Epithelial cell of alveolus of lung (primary cell): ENCODE measurements at places on chromosomes 3 and 15. TPM values are rescaled to one million over a fixed set of nuclear protein-coding genes. Genes with fewer than 3 reads are reported as not detected.

Gene TIMP4
- total RNA-seq = 4.9 and 15.6 TPM in 2 replicates

Gene GPR149
- not detected in 2 replicates for total RNA-seq

Gene CMTM6
- total RNA-seq = 59.2 and 99.7 TPM in 2 replicates

Gene SENP7
- 4.9 and 7.5 TPM in 2 replicates for total RNA-seq

Gene ATP8B4
- total RNA-seq = 0.39 and 2.2 TPM in 2 replicates

Gene SLITRK3
- not detected in 2 replicates for total RNA-seq

Gene GRK7
- under 0.01 TPM in 1 of 2 replicates, not detected in the other for total RNA-seq

Gene APBA2
- total RNA-seq = 31.2 TPM in 2 replicates

Gene ACSBG1
- not detected in 2 replicates for total RNA-seq

Gene GATA2
- 1.7 and 5.7 TPM in 2 replicates for total RNA-seq

Gene CIB2
- 3.1 and 8.0 TPM in 2 replicates for total RNA-seq

Gene AMOTL2
- total RNA-seq = 49.0 and 80.5 TPM in 2 replicates

Gene APOD
- total RNA-seq = 7.3 and 7.9 TPM in 2 replicates

Gene ZNF860
- 0.52 and 1.5 TPM in 2 replicates for total RNA-seq

Gene FSIP1
- total RNA-seq = 0.16 and 0.26 TPM in 2 replicates

Gene AGBL1
- total RNA-seq = not detected in 2 replicates

Gene TMOD2
- 3.2 and 3.7 TPM in 2 replicates for total RNA-seq

Gene NR1I2
- not detected in 2 replicates for total RNA-seq

Gene FAM3D
- not detected in 2 replicates for total RNA-seq

Gene SLC28A1
- not detected in 2 replicates for total RNA-seq

Gene ANKRD63
- total RNA-seq = not detected in 2 replicates

Gene SCG3
- not detected in 2 replicates for total RNA-seq

Gene INSYN1
- 0.52 and 2.0 TPM in 2 replicates for total RNA-seq

Gene NPRL2
- 15.4 and 16.0 TPM in 2 replicates for total RNA-seq

Gene CDC25A
- total RNA-seq = 1.8 and 12.0 TPM in 2 replicates

Gene WNT5A
- total RNA-seq = 127 and 304 TPM in 2 replicates

Gene TF
- total RNA-seq = 0.08 and 0.13 TPM in 2 replicates

Gene PGBD4
- 0.65 and 1.4 TPM in 2 replicates for total RNA-seq

Gene ZNF502
- total RNA-seq = 4.5 and 6.5 TPM in 2 replicates

Gene RBP2
- not detected in 2 replicates for total RNA-seq

Gene PRR20G
- not detected in 2 replicates for total RNA-seq

Gene CCDC191
- total RNA-seq = 0.56 and 0.65 TPM in 2 replicates

Gene BMF
- total RNA-seq = 1.7 and 30.4 TPM in 2 replicates

Gene SLC7A14
- under 0.01 and 2.5 TPM in 2 replicates for total RNA-seq

Gene THRB
- 2.8 and 7.9 TPM in 2 replicates for total RNA-seq

Gene ACKR2
- 0.91 and 1.1 TPM in 2 replicates for total RNA-seq

Gene SMAD6
- 5.3 and 18.4 TPM in 2 replicates for total RNA-seq
